ENCODE measurements at places on chromosomes 5 and 9. TPM values are rescaled to one million over a fixed set of nuclear protein-coding genes. Genes with fewer than 3 reads are reported as not detected.

The NPM1 gene
- total RNA-seq = 1,219 TPM

The C9 gene
- total RNA-seq = 0.07 TPM

The COX7C gene
- total RNA-seq = 459 TPM

The AK8 gene
- 0.84 TPM for total RNA-seq

The UNC13B gene
- 30.5 TPM for total RNA-seq

The HARS1 gene
- total RNA-seq = 95.2 TPM

The C1QTNF3 gene
- total RNA-seq = 0.95 TPM

Data from astrocyte (in vitro differentiated cells and primary cell).